HFFc6 (cell line): ENCODE measurements at places on chromosomes 5 and 9. TPM values are rescaled to one million over a fixed set of nuclear protein-coding genes. Genes with fewer than 3 reads are reported as not detected.

BRINP1 gene
- not detected in 2 replicates for total RNA-seq

DNA sequence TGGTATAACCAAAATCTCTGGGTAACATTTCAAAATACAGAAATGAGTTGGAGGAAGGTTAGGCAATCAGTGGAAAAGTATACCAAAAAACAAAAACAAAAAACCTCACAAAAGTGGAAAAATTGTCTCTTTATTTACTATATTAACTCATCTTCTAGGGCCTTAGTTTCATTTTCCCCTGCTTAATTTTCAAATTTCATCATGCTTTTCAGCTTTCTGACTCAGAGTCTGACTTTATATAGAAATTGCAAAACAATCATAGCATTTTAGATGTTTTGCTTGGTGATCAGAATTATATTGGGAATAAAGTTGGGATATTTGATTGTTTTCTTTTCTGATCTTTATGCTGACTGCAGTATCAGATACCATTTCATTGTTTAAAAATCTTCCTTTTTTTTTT lies 257.0 kb upstream of the PRR16 start:
- DNase-seq = no peak
- no peak overlapping the region for H3K4me3 ChIP-seq
- no peak overlapping the region for H3K27ac ChIP-seq
- 0 out of 2 replicates have a peak, but pooled peaks cover 7% of the 10 kb centered on the region for H3K4me1 ChIP-seq
- no peaks in the 10 kb centered on the region for H3K27me3 ChIP-seq

DNA sequence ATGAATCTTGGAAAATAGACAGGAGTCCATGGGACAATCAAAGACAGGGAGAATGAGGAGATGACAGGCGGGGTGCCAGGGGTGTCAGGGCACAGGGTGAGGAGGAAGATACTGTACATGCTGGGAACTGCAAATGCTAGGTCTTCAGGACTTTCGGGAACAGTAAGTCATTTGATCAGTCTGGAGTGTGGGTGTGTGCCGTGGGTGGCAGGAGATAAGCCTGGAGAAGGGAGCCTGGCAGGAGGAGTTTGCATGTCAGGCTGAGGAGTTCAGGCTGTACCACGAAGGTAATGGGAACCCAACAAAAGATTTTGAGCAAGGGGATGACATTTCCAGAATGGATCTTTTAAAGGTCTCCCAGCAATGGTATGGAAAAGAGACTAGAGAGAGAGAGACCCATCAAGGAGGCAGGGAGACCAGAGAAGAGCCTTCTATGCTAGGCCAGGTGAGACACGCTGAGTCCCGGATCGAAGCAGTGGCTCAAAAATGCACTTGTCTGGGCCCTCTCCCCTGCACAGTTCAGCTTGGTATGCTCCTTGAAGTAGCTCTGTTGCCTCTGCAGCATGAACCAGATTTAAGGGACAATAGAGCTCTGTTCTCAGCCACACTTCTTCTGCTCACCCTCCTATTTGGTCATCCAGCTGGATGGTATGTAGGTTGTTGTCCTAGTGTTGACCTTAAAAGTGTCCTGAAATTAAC lies 77.0 kb upstream of the FER start:
- H3K4me3 ChIP-seq = no peak overlapping the region
- H3K27me3 ChIP-seq = peaks cover 18% of the 10 kb centered on the region
- DNase-seq = no peak

DNA sequence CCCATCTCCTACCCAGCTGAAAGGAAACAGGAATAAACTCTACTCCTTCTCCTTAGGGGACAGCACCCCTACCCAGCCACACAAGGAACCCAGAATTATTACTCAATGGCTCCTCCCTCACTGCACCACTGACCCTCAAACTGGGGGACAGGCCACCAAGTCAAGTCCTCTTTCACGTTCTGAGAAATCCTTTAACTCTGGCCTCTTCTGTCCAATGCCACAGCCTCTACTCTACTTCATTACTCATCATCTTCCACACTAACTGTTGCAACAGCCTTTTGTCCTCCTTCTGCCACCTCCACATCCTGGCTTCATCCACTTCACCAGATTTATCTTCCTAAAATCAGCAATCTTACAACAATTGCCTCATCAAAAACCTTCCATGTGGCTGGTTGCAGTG lies 6.8 kb downstream of the TTC39B start:
- no peaks in the 10 kb centered on the region for H3K27me3 ChIP-seq
- no peak overlapping the region for H3K27ac ChIP-seq
- H3K36me3 ChIP-seq = peaks cover 11% of the 10 kb centered on the region
- peaks cover 33% of the 10 kb centered on the region for H3K4me1 ChIP-seq
